ENCODE measurements at places on chromosomes 13 and 19.

DNA sequence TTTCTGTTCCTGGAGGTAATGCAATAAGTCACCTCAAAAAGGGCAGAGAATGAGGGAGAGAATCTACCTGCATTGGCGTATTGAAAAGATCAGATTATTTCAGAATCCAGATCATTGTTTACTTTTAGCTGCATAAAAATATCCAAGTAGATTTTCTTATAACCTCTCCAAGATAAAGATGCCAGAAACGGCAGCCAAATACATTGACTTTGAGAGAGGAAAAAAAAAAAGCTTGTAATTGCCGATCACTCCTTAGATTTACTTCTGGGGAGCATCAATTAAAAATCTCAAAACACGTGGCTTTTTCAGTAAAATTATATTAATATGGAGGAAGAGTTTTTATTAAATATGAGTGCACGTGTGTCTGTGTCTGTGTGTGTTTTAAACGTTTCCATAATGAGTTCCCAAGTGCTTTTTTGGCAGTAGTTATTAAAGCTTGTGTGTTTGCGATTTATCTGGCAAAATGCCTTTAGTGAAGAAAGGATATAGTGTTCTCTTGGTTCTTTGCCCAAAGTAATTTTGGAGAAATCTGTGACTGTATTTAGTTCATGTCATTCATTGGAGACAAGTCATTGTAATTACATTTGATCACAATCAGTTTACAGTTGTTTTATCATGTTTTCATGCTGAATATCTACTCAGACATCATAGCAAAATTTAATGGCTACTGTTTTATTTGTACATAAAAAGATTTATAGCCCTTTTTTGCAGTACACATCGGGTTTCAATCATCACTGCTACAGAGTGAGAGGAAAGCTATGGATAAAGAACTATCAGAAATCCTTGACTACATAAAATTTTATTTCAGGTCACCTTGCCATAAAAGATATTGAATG lies 176.1 kb downstream of the TM9SF2 start:
- DNase-seq: no peak

- no peak for DNase-seq
Observed at GRCh38 chr19:5281588-5281987, 59.0 kb downstream of the PTPRS start.

DNA sequence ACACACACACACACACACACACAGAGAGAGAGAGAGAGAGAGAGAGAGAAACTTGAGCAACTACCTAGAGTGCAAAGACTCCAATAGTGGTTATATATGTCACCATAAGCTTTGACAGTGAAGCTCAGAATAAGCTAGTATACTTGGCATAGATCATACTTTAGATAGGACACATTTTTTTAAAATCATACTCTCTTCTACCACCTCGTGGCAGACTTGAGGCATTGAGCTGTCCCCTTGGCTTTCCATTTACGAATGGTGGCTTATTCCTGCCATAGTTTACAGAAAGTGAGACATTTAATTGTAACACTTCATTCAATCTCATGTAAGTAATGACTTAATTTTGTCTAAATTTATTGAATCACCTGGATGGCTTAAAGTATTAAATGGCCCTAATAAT lies 108.2 kb downstream of the EDNRB start:
- no peak for DNase-seq

GRCh38 chr19:38015216-38015615 lies 108.2 kb downstream of the SIPA1L3 start:
- no peak for DNase-seq

GRCh38 chr19:28363254-28363653 lies 849.7 kb downstream of the UQCRFS1 start:
- no peak for DNase-seq

DNA sequence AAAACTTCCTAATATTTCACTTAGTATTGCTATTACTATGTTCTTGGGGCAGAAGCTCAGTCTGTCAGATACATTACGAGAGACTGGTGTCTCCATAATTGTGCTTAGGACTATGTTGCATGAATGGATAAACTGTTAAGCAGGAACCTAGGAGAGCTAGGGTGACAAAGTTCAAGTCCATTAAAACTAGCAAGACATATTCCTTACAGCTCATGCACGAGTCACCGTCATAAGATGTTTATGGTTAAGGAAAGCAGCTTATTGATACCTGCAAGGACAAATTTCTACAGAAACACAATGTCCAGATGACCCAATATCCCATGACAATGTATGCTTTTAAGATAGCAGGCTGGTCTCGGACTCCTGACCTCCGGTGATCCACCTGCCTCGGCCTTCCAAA lies 5.7 kb upstream of the ZNF813 start:
- no peak for DNase-seq

- DNase-seq: no peak
Observed at GRCh38 chr13:106686163-106686562, 118.2 kb upstream of the ARGLU1 start.

DNA sequence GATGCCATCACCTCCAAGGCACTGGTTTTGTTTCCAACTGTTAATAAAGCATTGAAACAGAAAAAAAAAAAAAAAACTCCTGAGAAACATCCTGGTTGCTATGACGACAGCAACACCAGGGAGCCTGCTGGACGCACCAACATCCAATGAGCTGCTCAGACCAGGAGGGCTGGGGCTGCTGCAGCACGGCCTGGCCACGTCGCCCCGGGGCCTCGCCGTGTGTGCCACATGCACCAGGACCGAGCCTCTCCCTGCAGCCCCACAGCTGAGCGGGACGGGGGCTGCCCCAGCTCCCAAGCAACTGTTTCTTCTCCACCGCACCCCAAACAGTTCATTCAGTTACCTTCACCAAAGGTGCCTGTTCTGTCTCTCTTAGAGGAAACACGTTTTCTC lies 54.5 kb downstream of the RASA3 start:
- no peak for DNase-seq

- DNase-seq: no peak
Observed at GRCh38 chr13:111626371-111627305, 306.2 kb downstream of the TEX29 start.

- DNase-seq: no peak
Observed at GRCh38 chr19:38556521-38557174, 61.1 kb downstream of the MAP4K1 start.

GRCh38 chr13:56015919-56016318 lies 1124.8 kb upstream of the PRR20A start:
- DNase-seq: no peak

GRCh38 chr13:50344717-50345116 lies 329.5 kb downstream of the KCNRG start:
- DNase-seq: no peak

GRCh38 chr19:45668342-45668871 lies 386 bp downstream of the GIPR start:
- no peak for DNase-seq

- DNase-seq: no peak
Observed at GRCh38 chr13:85659493-85659892, 139.7 kb downstream of the SLITRK6 start.
